ENCODE measurements at places on chromosomes 5 and 9.

- DNase-seq: no peak
Observed at GRCh38 chr5:125421006-125421405, 674.6 kb upstream of the ZNF608 start.

DNA sequence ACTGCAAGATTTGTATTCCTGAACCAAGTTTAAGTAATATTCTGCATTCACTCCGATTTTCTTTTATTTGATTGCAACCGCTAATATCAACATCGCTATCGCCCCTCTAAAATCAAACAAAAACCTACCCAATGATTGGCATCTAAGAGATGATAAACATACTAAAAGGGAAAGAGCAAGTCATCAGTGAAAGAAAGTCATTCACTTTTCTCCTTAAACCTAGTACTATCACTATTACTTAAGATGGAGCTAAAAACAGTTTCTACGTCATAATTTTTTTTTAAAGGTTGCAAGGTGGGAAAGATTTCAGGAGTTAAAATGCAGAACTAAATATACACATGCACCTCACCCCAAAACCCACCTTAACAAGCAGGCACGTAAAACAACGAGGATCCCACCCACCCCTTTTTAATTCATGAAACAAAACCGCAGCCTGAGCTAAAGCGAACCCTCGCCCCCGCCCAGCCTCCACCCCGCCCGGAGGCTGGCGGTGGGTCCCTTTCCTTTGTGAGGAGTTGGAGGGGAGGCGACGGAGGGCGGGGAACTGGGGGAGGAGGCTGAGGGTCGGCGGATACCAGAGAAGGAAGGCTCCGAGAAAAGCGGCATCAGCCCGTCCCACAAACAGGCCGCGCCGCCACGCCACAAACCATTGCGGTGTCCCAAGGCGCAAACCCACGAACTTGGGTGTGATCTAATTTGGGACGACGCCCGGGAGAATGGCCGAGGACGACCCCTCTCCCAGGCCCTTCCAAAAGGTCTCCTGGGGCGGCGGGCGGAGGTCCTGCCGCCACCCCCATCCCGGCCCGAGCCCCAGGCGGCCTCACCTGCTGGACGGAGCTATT, 861 bp downstream of the UBQLN1 start:
- peak; percentile 79 for DNase-seq

- DNase-seq: peak; percentile 48
Observed at GRCh38 chr5:180623411-180623834, 26.0 kb downstream of the FLT4 start.

- DNase-seq: no peak
Observed at GRCh38 chr5:61994171-61994570, 311.8 kb upstream of the KIF2A start.

DNA sequence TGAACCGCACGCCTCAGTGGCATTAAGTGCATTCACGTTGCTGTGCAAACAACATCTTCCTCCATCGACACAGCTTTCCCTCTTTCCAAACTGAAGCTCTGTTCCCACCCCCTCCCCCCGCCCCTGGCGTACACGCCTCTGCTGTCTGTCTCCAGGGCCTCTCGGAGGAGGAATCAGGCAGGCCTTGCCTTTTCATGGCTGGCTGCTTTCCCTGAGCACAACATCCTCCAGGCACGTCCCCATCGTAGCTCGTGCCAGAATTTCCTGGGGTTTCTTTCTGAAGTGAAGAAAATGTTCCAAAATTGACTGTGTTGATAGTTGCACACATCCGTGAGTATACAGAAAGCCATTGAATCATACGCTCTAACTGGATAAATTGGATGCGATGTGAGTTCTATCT, 22.3 kb upstream of the TMEM250 start:
- no peak for DNase-seq

DNA sequence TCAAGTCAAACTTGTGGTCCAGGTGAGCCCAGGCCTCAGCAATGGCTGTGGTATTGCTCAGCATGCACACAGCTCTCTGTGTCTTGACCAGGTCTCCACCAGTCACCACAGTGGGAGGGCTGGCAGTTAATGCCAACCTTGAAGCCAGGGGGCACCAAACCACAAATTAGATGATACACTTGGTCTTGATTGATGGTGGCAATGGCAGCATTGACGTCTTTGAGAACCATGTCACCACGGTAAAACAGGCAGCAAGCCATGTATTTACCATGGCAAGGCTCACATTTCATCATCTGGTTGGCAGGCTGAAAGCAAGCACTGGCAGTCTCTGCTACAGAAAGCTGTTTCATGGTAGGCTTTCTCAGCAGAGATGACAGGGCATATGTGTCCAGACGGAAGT, 40.0 kb downstream of the NIM1K start:
- peak; percentile 27 for DNase-seq

DNA sequence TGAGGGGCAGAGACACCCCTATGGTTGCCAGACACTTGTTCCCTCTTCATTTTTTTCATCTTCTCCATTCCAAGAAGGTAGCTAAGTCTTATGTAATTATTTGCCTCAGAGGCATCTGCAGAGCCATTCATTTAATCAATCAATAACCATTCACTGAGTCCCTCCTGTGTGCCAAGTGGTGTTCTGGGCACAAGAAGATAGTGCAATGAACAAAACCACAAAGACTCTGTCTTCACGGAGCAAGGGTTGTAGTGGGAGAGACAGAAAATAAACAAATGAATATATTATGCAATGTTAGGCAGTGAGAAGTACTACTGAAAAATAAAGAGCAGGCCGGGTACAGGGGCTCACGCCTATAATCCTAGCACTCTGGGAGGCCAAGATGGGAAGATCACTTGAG, 41.4 kb upstream of the CTNNA1 start:
- DNase-seq: no peak

DNA sequence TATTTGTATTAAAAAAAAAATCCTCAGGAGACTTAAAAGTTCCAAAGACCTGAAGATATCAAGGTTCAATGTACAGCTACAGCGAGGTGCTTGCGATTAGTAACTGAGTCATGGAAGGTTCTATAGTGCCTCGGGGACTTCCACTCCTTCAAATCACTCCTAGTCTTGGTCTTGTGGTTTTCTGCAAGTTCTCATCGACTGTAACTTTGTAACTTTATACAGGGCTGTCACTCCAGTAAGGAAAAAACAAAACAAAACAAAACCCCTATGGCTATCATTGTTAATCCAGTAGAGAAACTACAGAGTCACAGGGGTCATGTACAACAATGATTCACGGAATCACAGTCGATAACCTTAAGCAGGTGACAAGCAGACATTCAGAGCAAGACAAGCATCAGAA, 39.8 kb upstream of the SELENOP start:
- no peak for DNase-seq

GRCh38 chr9:4344946-4345345, 45.1 kb upstream of the GLIS3 start:
- peak; percentile 36 for DNase-seq

DNA sequence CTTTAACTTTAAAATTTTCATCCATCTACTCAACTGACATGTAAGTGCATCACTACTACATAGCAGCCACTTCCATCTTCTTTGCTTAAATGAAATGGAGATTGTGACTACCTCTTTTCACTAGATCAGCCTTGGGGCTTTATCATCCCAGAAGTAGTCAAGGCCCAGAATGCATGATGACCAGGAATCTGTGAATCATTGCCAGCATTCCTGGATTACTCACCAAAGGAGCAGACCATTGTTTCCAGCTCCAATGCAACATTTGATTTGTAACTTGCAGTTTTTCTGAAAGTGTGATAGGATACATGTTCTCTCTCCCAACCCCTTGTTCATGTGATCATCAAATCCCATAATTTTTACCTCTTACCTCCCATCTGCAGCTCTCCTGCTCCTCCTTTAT, 65.1 kb downstream of the PLPPR1 start:
- peak; percentile 80 for DNase-seq

GRCh38 chr5:100424787-100425186, 110.4 kb upstream of the FAM174A start:
- no peak for DNase-seq

DNA sequence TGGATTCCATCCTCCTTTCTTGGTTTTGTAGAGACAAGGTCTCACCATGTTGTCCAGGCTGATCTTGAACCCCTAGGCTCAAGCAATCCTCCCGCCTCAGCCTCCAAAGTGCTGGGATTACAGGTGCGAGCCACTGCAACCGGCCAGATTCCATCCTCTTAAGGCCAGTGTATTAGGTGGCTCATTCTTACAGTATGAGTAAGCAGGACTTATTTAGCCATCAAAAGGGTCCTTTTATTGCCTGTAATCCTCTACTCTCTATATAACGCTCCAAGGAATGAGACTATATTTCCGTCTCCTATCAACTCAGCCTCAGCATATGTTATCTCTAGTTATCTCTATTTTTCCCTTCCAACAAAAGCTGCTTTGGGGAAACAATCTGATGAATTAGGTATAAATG, 3.0 kb upstream of the ERBIN start:
- DNase-seq: no peak

DNA sequence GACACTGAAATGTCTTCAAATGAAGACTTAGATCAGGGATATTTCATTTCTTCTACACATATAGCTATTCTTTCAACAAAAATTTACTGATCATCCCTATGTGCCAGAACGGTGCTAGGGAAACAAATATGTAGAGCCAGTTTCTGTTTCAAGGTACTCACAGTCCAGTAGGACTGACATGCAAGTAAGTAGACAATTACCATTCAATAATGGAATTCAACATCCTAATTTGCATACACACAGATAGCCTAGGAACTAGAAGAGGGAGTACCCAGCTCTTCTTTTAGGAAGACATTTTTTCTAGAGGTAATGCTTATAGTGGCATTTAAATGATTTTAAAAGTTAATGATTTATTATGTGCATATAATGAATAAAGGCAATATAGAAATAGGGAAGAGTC, 388.8 kb downstream of the ZSWIM6 start:
- DNase-seq: no peak

DNA sequence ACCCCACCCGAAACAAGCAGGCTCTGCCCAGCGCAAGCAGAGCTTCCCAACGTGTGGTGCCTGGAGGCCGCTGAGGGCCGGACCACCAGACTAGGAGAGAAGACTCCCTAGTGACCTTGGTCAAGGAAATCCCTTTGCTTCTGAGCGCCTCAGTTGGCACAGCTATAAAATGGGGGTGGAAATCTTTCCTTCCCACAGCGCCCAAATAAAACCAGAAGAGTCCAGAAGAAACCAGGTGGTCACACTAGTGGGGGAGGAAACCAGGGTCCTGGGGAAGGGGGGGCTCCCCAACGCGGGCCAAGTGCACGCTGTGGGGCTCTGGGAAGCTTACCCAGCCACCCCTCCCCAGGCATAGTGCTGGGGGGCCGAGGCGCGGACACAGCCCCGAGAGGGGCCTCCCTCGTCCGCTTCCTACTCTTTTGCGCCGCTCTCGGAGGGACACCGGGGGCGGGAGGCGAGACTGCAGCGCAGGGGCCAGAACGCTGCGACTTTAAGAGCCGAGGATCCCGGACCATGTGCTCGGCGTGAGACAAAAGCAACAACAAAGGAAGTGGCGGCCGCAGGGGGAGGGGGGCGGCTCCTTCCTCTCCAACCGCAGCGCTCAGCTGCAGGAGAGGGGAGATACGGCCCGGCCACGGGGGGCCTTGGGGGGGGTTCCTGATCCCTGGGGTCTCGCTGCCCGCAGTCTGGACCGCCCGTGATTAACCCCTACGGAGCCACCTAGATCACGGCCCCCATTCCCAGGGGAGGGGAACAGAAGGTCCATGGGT, 885 bp downstream of the RNF44 start:
- peak; percentile 88 for DNase-seq
